ENCODE measurements at places on chromosomes 3 and 15. TPM values are rescaled to one million over a fixed set of nuclear protein-coding genes. Genes with fewer than 3 reads are reported as not detected.

GRCh38 chr3:42164656-42165055 is 73.5 kb downstream of the TRAK1 start:
- H3K27me3 ChIP-seq, result no peaks in the 10 kb centered on the region
- DNase-seq, result no peak
- no peak overlapping the region for H3K4me3 ChIP-seq
- H3K4me1 ChIP-seq, result peaks cover 23% of the 10 kb centered on the region
- H3K36me3 ChIP-seq, result no peaks in the 10 kb centered on the region

Gene PROK2
- total RNA-seq, result 0.21 TPM

DNA sequence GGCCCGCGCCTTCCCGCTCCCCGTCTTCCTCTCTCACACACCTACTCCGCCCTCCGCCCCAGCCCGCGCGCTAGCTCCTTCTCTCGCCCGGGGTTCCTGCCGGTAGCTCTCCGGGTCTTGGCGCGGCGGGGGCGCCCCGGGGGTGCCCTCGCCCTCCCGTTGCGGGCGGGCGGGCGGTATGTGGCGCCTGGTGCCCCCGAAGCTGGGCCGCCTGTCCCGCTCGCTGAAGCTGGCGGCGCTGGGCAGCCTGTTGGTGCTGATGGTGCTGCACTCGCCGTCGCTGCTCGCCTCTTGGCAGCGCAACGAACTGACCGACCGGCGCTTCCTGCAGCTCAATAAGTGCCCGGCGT is 507 bp downstream of the DIPK2A start:
- H3K4me1 ChIP-seq, result no peaks in the 10 kb centered on the region
- H3K4me3 ChIP-seq, result peak overlapping the region; percentile 98
- no peaks in the 10 kb centered on the region for H3K27me3 ChIP-seq
- DNase-seq, result no peak

GRCh38 chr15:52162260-52162659 is 28.9 kb downstream of the GNB5 start:
- no peak overlapping the region for H3K27ac ChIP-seq
- no peaks in the 10 kb centered on the region for H3K27me3 ChIP-seq
- DNase-seq, result no peak
- no peaks in the 10 kb centered on the region for H3K36me3 ChIP-seq
- H3K4me3 ChIP-seq, result no peak overlapping the region

Gene EOMES
- total RNA-seq, result 0.22 TPM

GRCh38 chr15:83283813-83284558 is 478 bp downstream of the BNC1 start:
- no peak overlapping the region for H3K27ac ChIP-seq
- peaks cover 77% of the 10 kb centered on the region for H3K27me3 ChIP-seq
- H3K36me3 ChIP-seq, result no peaks in the 10 kb centered on the region
- no peak for DNase-seq
- H3K4me1 ChIP-seq, result peaks cover 7% of the 10 kb centered on the region
- H3K4me3 ChIP-seq, result peak overlapping the region; percentile 17

DNA sequence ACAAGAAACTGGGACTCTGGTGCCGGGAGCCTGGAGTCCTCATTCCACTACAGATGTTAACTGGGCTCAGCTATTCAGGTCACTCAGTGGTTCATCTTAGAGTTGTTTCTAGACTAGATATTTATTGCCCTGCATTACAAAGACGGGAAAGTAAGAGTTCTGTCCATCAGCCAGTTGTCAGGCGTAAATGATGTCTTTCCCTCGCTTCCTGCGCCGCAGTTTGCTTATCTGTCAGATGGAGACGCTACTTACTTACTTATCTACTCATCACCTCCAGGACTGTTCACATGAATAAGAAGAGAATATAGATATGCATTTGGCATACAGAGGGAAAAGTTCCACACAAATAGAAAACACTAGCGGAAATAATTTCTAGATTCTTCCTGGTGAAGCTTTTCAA is 47.8 kb upstream of the CGNL1 start:
- no peak for DNase-seq
- H3K4me3 ChIP-seq, result no peak overlapping the region
- H3K4me1 ChIP-seq, result no peaks in the 10 kb centered on the region
- H3K27ac ChIP-seq, result no peak overlapping the region
- no peaks in the 10 kb centered on the region for H3K27me3 ChIP-seq

- no peak for DNase-seq
- no peak overlapping the region for H3K27ac ChIP-seq
- H3K36me3 ChIP-seq, result no peaks in the 10 kb centered on the region
- no peaks in the 10 kb centered on the region for H3K4me1 ChIP-seq
- H3K4me3 ChIP-seq, result no peak overlapping the region
- no peaks in the 10 kb centered on the region for H3K27me3 ChIP-seq
Observed at GRCh38 chr15:26690778-26691177, 82.1 kb downstream of the GABRB3 start.

GRCh38 chr3:100401674-100402041 is 319 bp downstream of the LNP1 start:
- H3K4me3 ChIP-seq, result peak overlapping the region; percentile 94
- peaks cover 4% of the 10 kb centered on the region for H3K36me3 ChIP-seq
- peaks cover 31% of the 10 kb centered on the region for H3K4me1 ChIP-seq
- DNase-seq, result no peak

DNA sequence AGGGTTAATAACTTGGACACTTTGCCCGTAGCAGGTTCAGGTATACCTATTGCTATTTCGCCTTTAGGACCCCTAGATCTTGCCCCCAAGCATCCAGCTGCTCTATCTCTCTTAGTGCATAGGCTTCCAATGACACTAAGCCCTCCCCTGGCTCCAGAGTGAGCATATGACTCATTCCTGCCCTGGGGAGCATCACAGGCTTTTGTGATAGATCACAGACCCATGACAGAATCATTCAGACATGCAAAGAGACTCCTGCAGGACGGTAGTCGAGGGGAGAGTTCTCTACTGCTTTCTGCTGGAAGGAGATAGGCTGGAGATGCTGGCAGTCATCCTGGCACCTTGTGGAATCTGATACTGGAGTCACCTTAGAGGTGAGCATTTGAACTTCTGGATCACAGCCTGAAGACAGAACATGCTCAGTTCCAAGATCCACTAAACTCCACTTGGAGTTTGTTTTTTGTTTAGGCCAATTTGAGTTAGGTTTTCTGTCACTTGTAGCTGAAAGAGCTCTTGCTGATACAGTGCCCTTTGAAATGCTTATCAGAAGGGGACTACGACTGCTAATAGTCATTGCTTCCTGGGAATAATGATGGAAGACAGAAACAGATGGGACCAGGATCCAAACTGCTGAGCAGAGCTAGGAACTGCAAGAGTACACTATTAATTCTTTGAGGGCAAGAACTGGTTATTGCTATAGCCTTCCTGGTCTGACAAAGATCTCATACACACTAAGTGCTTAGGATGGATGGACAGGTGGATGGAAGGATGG is 11.0 kb downstream of the LYSMD2 start:
- H3K4me3 ChIP-seq, result no peak overlapping the region
- H3K4me1 ChIP-seq, result peaks cover 39% of the 10 kb centered on the region
- DNase-seq, result no peak
- H3K27ac ChIP-seq, result no peak overlapping the region
- H3K36me3 ChIP-seq, result no peaks in the 10 kb centered on the region

DNA sequence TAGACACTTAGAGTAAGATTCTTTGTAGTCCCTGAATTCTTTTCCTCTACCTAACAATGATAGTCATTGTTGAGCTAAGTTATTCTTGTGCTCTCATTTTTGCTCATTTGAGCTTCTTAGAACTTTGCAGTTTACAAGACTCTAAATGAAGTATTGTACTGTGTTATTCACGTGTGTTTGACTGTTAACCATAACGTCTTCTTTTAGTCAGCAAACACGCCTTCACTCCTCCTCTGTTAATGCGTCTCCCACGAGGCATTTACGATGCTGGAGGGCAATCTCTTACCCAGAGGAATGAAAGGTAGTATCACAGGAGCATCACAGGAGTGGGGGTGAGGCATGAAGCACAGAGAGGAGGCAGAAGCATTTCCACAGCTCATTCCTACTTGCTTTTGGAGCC is 14.8 kb upstream of the P2RY14 start:
- no peaks in the 10 kb centered on the region for H3K4me1 ChIP-seq
- no peak for DNase-seq
- H3K4me3 ChIP-seq, result no peak overlapping the region
- H3K36me3 ChIP-seq, result no peaks in the 10 kb centered on the region

DNA sequence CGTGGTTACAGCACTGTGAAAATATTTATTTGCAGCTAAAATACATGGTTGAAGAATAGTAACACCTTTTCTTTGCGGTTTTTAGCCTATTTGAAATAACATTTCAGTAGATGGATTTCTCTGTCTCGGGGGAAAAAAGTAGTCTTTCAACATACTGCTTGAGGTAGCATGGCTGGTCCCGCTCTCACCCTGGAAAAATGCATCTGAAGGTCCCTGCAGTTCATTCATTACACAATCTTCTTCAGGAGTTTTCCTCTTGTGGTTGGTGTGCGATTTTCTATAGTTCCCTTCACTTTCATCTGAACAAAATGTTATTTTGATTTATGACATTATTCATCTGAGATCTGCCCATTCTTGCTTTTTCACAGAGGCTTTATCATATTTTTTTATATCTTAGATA is 75.9 kb downstream of the STRIT1 start:
- H3K4me1 ChIP-seq, result no peaks in the 10 kb centered on the region
- no peaks in the 10 kb centered on the region for H3K27me3 ChIP-seq
- no peaks in the 10 kb centered on the region for H3K36me3 ChIP-seq
- no peak for DNase-seq
- H3K27ac ChIP-seq, result no peak overlapping the region

GRCh38 chr15:70557521-70558258 is 205.7 kb downstream of the UACA start:
- H3K36me3 ChIP-seq, result no peaks in the 10 kb centered on the region
- no peak for DNase-seq
- no peaks in the 10 kb centered on the region for H3K27me3 ChIP-seq
- no peak overlapping the region for H3K27ac ChIP-seq

- no peak overlapping the region for H3K27ac ChIP-seq
- H3K4me3 ChIP-seq, result no peak overlapping the region
- no peak for DNase-seq
- no peaks in the 10 kb centered on the region for H3K27me3 ChIP-seq
- no peaks in the 10 kb centered on the region for H3K36me3 ChIP-seq
Observed at GRCh38 chr3:193211984-193212383, 29.0 kb upstream of the PLAAT1 start.

DNA sequence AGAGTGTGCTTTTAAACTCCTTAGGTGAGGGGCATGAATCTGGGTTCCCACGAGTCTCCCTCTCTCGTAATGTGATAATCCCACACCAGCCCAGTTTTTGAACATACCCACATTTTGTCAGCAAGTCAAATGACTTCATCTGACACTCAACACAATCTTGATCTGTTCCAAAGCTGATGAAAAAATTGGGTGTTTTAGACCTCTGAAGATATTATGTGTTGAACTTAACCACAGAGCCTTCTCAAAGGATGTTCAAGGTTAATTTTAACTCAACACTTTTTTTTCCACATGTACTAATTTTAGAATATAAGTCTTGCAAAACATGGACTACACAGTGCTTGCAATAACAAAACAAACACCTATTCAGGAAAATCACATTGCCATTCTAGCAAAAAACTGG is 123.1 kb downstream of the TGFBR2 start:
- H3K27me3 ChIP-seq, result no peaks in the 10 kb centered on the region
- no peaks in the 10 kb centered on the region for H3K4me1 ChIP-seq
- H3K36me3 ChIP-seq, result no peaks in the 10 kb centered on the region
- no peak for DNase-seq
- no peak overlapping the region for H3K27ac ChIP-seq
- H3K4me3 ChIP-seq, result no peak overlapping the region

GRCh38 chr15:90571063-90571541 is 41.4 kb downstream of the CRTC3 start:
- H3K4me3 ChIP-seq, result no peak overlapping the region
- H3K27me3 ChIP-seq, result no peaks in the 10 kb centered on the region
- no peak overlapping the region for H3K27ac ChIP-seq
- DNase-seq, result peak; percentile 46

Gene COPG1
- total RNA-seq, result 73.9 TPM

Gene SLC9C1
- total RNA-seq, result not detected

Gene AMOTL2
- total RNA-seq, result 216 TPM

Gene SLC22A13
- total RNA-seq, result not detected

DNA sequence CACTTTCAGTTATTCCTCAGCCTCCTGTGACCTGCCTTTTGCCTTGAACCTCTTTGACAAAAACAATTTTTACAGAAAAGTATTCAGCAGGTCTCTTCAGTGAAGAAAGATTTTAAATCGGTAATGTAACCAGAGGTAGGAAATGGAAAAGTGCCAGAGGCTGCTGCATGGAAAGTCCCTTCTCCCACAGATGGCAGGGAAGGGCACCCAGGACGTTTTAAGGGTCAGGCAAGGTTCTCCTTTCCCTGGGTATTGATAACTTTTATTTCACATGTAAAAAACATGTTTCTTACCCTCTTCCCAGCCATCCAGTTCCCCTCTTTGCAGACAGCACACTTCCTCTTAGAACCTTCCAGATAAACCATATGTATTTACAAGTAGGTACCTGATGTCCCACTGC is 185.6 kb downstream of the OR4M2 start:
- H3K27ac ChIP-seq, result no peak overlapping the region
- no peaks in the 10 kb centered on the region for H3K36me3 ChIP-seq
- DNase-seq, result no peak
- H3K4me1 ChIP-seq, result no peaks in the 10 kb centered on the region

GRCh38 chr15:57045741-57046382 is 127.4 kb downstream of the TCF12 start:
- H3K27ac ChIP-seq, result no peak overlapping the region
- H3K36me3 ChIP-seq, result no peaks in the 10 kb centered on the region
- H3K4me3 ChIP-seq, result no peak overlapping the region

Gene SLC7A14
- total RNA-seq, result not detected

DNA sequence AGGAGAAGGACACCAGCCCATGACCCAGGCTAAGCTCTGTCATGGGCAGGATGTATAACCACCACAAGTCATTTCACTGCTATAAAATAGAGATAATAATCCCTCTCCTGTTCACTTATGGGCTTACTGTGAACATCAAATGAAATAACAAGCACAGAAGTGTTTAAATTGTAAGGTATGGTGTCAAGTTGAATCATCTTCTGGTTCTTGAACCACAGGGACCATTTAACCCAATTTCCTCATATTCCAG is 44.3 kb upstream of the TLE3 start:
- H3K4me3 ChIP-seq, result no peak overlapping the region
- no peak for DNase-seq
- H3K36me3 ChIP-seq, result no peaks in the 10 kb centered on the region

Gene NEO1
- total RNA-seq, result 48.3 TPM

Gene TMEM207
- total RNA-seq, result not detected

- peak overlapping the region; percentile 92 for H3K4me3 ChIP-seq
- H3K4me1 ChIP-seq, result peaks cover 17% of the 10 kb centered on the region
- no peaks in the 10 kb centered on the region for H3K27me3 ChIP-seq
Observed at GRCh38 chr3:138186221-138186620, 880 bp upstream of the ARMC8 start.

GRCh38 chr15:75076277-75076676 is 52.9 kb downstream of the PPCDC start:
- H3K36me3 ChIP-seq, result no peaks in the 10 kb centered on the region
- DNase-seq, result no peak
- no peaks in the 10 kb centered on the region for H3K27me3 ChIP-seq
- H3K27ac ChIP-seq, result no peak overlapping the region

GRCh38 chr15:26941489-26941888 is 29.5 kb upstream of the GABRG3 start:
- no peak overlapping the region for H3K27ac ChIP-seq
- no peak overlapping the region for H3K4me3 ChIP-seq
- DNase-seq, result no peak
- H3K36me3 ChIP-seq, result no peaks in the 10 kb centered on the region

Gene AHSG
- total RNA-seq, result not detected
